ENCODE measurements at places on chromosomes 5 and 9.
A peak's percentile ranks its signal among the peaks of the same experiment; 100 is the strongest.

- DNase-seq = no peak
Observed at GRCh38 chr9:123129423-123129822, 96.0 kb downstream of the GPR21 start.

GRCh38 chr9:96258967-96259366, 43.0 kb downstream of the HSD17B3 start:
- DNase-seq = no peak

GRCh38 chr5:38650946-38651345, 94.5 kb upstream of the LIFR start:
- DNase-seq = no peak

DNA sequence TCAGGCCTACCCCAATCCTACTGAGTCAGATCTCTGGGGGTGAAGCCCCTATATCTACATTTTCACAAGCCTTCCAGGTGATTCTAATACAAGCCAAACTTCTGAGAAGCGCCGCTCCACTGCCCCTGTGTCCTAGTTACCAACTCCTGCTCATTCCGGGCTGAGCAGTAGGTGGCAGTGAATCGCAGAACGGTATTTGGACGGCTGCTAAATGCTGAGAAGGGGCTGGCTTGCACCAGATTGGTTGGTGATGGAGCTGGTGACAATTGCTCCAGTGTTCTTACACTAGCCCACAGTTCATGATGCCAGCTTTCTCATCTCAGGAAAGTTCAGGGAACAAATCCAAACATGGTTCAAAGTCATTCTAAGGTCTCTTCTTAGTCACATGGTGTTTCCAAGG, 31.1 kb upstream of the FGF1 start:
- peak; percentile 18 for DNase-seq

- DNase-seq = no peak
Observed at GRCh38 chr5:176770431-176770830, 39.9 kb upstream of the UNC5A start.

DNA sequence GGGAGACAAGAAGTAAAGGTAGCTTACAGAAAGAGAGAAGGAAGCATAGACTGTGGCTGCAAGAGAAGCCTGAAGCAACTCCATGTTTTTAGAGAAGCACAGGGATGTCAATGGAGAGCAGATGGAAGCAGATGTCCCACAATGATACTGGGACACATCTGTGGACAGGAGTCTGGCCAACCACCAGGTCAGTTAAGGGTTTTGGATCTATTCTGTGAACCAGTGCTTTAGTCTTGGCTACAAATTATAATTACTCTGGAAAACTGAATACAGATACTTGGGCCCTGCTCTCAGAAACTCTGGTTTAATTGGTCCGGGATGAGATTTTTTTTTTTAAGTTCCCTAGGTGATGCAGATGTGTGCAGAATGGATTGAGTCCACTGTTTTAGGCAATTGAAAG, 592.8 kb downstream of the CSNK1G3 start:
- no peak for DNase-seq

GRCh38 chr5:8577792-8578191, 708.8 kb downstream of the MTRR start:
- no peak for DNase-seq

- DNase-seq = no peak
Observed at GRCh38 chr9:4826417-4827166, 33.8 kb downstream of the RCL1 start.

GRCh38 chr9:11257992-11258391, 645.2 kb upstream of the PTPRD start:
- no peak for DNase-seq

- no peak for DNase-seq
Observed at GRCh38 chr9:96163161-96163560, 138.8 kb downstream of the HSD17B3 start.
